ENCODE measurements at places on chromosomes 1 and 21.

DNA sequence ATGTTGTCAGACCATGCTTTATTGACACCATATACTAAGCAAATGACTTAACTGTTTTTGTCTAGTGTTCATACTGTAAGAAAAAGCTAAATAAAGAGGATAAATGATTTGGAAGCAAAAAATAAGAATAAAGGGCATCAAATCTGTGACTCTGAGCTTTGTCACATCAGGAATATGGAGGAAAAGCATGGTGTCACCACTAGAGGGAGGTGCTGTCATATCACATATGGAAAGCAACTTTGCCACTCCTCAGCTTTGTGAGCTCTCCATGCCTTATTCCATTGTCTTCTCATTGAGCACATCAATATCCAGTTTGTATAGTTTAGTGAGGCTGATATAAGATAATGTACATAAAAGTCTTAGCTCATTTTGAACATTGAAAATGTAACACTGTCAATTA lies 20.8 kb upstream of the GBP1 start:
- peak; percentile 51 for DNase-seq

- no peak for DNase-seq
These were observed 2.5 kb downstream of the COL6A2 start for GRCh38 chr21:46100426-46100825.

GRCh38 chr1:168202941-168203654 lies 22.7 kb upstream of the SFT2D2 start:
- DNase-seq, result no peak

DNA sequence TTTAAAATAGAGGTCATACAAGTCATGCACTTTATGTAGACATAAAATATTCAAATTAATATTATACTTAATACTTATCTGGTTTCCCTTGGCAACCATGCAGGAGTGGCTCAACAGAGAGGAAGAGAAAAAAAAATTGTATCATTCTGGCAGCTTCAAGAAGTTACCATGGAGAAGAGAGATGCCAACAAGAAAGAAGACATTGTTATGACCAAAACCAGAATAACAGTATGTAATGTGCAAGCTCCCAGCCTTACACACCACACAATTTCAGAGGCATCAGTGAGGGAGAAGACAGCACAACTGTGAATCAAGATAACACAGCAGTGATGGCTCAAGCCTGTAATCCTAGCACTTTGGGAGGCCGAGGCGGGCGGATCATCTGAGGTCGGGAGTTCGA lies 49.1 kb upstream of the RCOR3 start:
- DNase-seq, result no peak

DNA sequence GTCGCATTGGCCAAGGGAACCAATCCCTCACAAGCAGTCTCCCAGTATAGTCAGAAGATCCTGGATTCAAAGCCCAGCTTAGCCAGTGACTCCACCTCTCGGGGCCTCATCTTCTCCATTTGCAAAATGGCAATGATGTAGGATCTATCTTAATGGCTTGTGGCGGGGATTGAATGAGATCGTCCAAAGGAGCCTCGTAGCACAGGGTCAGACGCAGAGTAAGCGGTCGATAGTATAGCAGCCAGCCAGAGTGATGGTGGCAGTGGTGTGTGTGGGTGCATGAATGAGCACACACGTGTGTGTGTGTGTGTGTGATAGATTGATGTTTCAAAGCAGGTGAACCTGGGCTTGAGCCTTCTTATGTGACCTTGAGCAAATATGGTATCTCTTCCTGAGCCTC lies 79.8 kb upstream of the WNT4 start:
- DNase-seq, result no peak

DNA sequence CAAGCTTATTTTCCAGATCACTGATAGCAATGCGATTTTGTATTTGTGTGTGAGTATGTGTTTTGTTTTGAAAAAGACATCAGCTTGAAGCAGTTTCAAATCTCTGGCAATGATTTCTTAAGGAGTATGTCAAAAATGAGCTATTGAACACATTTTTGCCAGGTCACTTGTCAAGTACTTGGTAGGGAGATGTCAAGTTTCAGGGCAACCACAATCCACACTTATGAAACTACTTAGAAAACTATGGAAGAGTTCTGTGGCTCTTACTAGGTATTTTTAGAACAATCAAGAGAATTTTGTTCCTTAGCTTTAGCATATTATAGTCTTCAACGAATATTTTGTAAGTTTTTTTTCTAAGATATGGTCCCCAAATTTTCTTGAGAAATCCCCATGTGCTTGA lies 318.8 kb upstream of the ZRANB2 start:
- no peak for DNase-seq

DNA sequence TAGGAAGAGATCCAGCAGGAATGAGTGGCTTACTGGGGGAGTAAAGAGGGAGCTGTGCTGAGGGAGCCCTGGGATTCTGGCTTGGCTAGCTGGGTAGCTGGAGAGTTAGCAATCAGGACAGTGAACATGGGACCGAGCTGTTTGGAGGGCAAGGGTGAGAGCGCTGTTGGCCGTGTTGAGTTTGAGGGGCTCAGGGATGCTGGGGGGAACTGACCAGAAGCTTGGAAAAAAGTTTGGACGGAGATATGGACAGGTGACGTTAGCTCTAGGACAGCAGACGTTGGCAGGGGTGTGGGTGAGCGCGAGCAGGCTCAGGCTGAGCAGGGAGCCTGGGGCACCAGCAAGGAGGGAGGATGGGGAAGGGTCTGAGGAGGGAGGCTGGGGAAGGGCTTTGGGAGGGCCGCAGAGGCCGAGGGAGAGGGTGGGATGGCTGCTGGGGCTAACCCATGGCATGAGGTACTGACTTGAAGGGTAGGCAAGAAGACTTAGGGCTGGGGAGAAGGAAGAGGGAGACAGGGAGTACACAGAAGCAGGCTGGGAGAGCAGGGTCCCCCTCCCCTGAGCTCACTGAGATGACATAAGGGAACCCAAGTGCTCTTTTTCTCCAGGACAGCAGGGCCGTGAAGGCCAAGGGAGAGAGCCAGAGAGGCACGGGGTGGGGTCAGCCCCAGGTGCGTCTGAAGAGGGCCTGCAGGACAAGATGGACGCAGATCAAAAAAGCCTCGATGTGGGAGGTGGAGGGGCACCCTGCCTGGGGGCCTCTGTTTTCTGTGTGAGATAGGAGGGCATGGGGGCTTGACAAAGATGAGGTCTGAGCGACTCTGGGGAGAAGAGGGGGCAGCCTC lies 8.2 kb downstream of the SH2D2A start:
- DNase-seq, result no peak

DNA sequence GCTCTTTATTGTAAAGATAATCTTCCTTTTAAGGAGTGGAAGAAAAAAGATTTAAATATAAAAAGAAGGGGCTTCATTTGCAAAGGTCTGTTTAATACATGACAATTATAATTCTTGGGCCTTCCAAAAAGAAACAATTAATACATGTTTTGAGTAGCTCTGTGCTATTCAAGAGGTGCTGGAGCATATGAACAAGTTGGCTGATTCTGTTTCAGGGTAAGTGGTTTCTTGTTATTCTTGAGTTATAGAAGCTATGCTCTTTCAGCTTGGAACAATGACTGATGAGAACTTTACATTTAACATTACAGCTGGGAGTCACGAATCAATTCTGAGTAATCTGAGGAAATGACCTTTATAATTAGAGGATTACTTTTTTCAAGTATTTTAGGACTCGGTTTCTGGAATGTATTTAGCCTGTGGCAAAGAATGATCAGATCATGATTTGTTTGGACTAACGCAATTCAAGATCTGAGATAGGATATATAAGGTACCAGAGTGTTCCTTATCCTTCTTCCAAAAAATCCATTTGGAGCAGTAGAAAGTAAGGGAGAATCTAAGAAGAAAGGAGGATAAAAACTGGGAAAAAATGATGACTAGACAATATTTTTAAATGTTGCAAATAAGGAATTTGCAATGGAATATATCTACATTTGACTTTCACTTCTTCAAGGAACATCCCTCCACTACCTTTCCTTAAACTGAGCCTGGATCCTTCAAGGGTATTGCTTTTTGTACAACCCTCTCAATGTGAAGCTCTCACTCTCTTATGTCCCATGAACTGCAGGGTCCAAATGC lies 77.1 kb upstream of the KCTD3 start:
- DNase-seq, result no peak

DNA sequence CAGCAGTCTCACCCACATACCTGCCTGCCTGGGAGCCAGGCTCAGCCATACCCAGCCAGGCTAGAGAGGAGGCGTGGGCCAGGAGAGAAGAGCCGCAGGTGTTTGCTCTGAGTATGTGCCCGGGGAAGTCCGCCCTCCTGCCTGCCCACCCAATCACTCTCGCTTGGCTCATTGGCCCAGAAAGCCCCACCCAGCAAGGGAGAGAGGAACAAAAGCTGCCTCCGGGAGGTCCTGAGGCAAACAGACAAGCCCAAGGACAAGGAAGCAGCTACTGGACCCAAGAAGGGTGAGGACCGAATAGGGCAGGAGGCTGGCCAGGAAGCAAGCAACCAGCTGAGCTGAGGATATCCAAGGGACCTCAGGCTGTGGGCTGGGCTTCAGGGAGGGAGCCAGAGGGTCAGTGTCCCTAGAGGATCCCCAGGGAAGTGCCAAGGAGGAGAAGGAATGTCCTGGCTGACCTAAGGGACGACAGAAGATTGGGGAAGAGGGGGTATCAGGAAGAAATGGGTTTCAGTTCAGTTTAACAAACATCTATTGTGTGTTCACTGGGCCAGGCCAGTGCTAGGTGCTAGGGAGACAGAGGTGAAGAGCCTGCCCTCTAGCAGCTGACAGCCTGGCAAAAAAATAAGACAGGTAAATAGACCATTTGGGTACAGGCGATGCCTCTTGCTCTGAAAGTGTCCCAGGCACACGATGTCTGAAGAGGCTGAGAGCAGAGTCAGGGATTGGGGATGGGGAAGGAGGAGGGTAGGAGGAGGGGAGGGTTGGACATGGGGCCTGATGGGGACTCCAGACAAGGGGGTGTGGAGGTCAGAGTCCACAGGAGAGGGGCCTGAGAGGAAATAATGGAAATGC lies at the start of gene GJB4:
Gene GJB4, plus strand, starts transcription at position 238 of the 855 bp plus-strand sequence. CDS start 1,515 bp downstream, outside the sequence.
- DNase-seq, result no peak

DNA sequence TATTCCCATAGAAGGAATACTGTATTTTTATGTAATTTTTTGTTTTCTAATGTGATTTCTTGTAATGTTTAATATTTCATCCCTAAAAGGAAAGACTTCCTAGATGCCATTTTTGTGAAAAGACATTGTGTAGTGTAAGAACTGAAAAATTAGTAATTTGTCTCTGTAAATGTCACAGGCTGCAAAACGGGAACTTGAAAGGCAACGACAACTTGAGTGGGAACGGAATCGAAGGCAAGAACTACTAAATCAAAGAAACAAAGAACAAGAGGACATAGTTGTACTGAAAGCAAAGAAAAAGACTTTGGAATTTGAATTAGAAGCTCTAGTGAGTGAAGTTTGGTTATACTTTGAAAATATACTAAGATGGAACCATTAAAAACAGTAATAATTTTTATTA lies 132.2 kb downstream of the ITSN1 start:
- no peak for DNase-seq

GRCh38 chr1:8167936-8168335 lies 141.8 kb upstream of the ERRFI1 start:
- DNase-seq, result peak; percentile 9

- DNase-seq, result no peak
These were observed 367.2 kb upstream of the ST6GALNAC5 start for GRCh38 chr1:76500116-76500515.

GRCh38 chr1:100959502-100960060 lies 63.7 kb downstream of the SLC30A7 start:
- DNase-seq, result no peak

- DNase-seq, result no peak
These were observed 5.2 kb upstream of the TARBP1 start for GRCh38 chr1:234484218-234484617.

GRCh38 chr1:224559981-224560728 lies 56.0 kb upstream of the CNIH3 start:
- DNase-seq, result no peak

GRCh38 chr1:84985365-84985764 lies 11.5 kb downstream of the MCOLN2 start:
- DNase-seq, result no peak

DNA sequence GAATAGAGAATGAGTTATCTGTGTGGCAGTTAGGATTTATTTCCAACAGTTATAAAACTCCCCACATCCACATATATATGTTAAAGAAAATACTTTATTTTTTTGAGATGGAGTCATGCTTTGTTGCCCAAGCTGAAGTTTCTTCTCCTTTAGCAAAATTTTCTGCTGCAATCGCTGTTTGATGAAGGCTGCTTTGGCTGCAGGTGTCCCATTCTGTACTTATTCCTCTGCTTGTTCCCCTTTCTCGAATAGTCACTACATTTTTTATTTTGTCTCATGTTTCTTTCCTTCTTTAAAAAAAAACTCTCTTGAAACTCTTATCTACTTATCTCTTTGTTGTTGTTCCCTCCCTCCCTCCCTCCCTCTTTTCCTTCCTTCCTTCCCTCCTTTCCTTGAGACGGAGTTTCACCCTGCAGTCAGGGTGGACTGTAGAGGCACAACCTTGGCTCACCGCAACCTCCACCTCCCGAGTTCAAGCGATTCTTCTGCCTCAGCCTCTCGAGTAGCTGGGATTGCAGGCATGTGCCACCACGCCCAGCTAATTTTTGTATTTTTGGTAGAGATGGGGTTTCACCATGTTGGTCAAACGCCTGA lies 10.6 kb downstream of the OR2W3 start:
- no peak for DNase-seq

GRCh38 chr1:159829273-159829634 lies 2.6 kb downstream of the SLAMF8 start:
- DNase-seq, result no peak

DNA sequence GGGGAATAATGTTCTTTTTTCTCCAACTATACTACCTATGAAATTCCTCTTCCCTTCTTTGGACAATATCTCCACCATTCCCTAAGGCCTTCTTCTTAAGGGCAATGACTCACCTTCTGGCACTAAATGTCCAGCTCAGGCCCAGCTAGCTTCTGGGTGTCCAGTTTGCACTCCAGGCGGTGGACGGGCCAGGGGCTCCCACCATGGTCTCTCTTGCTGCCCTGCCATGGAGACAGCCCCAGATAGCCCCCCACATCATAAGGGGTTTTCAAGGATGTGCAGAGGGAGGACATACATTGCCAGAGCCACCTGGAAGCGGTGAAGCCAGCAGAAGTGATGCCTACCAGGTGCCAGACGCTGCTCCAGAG lies 43.8 kb downstream of the C1orf198 start:
- no peak for DNase-seq

GRCh38 chr1:28436211-28436769 lies 66.8 kb downstream of the PHACTR4 start:
- DNase-seq, result no peak

DNA sequence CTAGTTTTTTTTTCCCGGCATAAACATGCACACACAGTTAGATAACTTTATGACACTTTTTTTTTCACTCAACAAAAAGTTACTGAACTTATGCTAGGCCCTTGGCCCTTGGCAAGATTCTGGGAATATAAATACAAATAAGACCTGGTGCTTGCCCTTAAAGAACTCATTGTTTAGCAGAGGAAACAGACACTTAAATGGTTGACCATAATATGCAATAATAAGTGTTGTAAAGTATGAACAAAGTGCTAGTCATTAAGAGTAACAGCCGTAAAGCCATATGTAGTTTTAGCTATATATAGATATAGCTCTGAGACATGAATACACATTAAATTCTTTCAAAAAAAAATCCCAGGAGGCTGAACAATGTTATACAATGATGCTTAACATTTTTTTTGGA lies 198.3 kb downstream of the CYYR1 start:
- DNase-seq, result no peak

Data from activated CD4-positive, alpha-beta T cell treated with anti-CD3 and anti-CD28 coated beads, Interleukin-2, amount 50 U/mL, for 16 hours (primary cell).